Cerebellar nuclear complex (tissue), 1 donor: ENCODE measurements at places on chromosomes 5 and 9.

DNA sequence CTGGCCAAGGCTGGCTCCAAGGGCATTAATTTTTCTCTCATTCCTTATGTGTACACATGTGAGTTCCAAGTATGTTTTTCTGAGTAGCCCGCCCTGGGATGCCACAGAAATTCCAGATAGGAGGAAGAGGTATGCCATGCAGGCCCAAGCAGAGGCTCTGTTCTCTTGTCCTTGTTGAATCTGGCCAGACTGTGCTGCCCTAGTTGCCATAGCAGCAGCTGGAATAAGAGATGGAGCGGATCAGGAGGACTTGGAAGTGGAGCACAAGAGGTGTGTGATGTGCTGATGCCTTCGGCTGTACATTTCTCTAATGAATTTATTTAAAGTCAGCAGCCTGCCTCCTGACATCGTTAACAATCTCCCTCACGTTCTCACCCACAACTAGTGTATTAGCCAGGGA, 235.6 kb upstream of the RPS23 start:
- DNase-seq = no peak

GRCh38 chr9:134870746-134871662, 9.6 kb upstream of the FCN2 start:
- no peak for DNase-seq

DNA sequence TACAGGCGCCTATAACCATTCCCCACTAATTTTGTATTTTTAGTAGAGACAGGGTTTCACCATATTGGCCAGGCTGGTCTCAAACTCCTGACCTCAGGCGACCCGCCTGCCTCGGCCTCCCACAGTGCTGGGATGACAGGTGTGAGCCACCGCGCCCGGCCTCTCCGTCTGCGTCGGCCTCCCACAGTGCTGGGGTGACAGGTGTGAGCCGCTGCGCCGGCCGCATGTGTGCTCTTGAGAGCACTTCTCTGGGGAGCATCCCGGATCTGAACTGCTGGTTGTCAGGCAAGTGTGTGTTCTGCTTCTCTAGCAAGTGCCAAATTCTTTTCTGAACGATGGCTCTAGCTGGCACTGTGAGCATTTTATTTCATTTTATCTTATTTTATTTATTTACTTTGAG, 3.7 kb upstream of the ENTPD2 start:
- no peak for DNase-seq

DNA sequence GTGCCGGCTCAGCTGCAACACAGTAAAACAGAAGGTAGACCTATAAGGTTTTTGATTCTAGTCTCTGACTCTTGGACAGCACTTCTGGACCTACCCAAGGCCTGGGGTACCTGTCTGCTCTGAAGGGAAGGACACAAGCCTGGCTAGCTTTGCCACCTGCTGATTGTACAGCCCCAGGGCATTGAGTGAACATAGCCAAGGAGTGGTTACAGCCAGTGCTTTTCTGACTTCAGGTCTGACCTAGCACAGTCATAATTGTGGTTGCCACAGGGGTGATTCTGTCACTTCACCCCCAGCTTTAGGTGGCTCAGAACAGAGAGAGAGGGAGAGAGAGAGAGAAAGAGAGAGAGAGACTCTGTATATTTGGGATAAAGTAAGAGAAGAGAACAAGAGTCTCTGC, 118.4 kb downstream of the PLCXD3 start:
- no peak for DNase-seq

GRCh38 chr5:53302529-53302928, 177.9 kb upstream of the FST start:
- no peak for DNase-seq

DNA sequence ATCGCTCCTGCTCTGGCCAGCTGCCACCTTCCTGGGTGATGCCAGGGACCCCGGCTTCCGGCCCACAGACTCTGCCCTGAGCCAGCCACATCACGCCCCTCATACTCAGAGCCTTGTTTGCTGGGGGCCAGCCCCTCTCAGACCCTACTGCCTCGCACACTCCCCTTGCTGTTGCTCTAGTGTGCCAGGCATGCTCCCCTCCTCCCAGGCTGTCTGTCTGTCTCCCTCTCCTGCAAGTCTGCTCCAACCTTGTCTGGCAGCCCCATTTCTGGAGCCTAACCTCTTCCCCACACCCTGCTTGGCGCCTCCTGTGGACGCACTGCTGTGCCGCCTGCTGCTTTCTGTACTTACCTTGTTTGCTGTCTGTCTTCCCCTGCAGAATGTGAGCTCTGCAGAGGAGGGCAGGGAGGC, 184.7 kb downstream of the HSPA4 start:
- DNase-seq = no peak

GRCh38 chr9:122191584-122191983, 31.9 kb downstream of the MORN5 start:
- no peak for DNase-seq

- no peak for DNase-seq
Measured at GRCh38 chr5:18003312-18003711, 369.1 kb downstream of the TAF11L14 start.

DNA sequence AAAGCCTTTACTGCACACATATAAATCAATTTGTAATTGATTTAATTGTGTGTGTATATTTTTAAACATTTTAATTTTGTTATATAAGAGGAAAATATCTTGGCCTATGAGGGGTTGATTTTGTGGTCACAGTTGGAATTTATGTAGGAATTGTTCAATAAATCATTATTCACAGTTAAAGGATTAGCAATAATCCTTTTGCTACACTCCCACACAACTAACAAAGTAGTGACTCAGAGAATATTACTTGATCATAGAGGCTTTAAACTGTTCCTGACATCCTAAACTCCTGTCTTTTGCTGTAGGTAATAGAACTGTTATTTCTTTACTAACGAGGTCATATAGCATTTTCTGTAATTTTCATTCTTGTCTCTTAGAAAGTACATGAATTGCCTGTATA, 95.5 kb downstream of the ZCCHC7 start:
- no peak for DNase-seq

DNA sequence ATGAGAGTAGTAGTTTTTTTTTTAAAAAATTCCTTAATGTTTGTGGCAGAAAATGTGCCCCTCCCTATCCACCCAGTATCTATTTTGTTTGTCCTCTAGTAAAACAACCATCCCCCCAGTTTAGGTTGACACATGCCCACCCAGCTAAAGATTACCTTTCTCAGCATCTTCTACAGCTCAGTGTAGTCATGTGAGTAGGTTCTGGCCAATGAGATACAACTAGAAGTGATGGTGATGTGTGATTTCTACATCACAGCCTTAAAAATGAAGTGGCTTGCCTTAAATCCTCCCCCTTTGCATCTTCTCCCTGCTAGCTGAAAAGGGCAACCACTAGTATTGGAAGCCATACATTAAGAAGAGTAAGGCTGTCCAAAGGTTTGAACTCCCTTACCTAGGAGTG, 14.9 kb downstream of the CHD1 start:
- no peak for DNase-seq

DNA sequence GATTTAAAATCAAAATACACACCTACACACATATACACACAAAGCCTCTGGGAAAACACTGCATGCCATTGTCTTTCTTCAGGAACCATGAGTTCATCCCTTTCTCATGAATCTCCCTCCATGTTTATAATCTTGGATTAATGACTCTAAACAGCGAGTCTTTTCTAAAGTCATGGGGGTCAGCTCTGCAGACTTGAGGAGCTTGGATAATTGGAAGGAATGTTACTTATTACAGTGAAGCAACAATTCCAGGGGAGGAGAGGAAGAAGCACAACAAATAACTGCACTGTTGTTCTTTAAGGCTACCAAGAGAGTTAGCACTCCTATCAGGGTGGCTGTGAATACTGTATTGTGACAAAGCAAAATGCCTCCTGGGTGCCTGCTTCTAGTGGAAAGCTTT, 444.7 kb downstream of the ANXA1 start:
- no peak for DNase-seq

DNA sequence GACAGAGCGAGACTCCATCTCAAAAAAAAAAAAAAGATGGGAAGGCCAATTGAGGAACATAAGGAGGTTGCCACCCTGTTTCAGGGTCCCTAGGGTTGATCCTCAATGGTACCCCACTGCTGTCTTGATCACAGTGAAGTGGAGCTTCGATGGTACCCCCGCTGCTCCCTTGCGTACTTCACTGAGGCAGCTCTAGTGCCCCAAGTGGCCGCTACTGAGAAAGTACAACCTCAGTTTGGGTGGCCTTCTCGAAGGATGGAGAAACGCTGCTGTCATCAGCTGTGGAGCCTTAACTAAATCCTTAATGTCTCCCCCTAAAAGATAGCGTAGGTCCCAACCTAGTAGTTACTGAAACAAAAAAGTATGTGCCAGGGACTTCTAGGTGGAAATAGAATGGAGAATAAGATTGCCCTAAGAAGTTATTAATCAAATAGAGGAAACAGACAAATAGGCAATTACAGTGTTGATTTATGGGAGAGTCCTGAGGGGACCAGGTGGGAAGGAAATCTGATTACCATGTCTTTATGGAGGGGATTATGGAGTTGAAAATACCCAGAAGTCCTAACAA, 6.3 kb downstream of the TESK1 start:
- DNase-seq = peak; percentile 26

- DNase-seq = no peak
Measured at GRCh38 chr5:126234563-126235195, 188.5 kb upstream of the GRAMD2B start.

- no peak for DNase-seq
Measured at GRCh38 chr9:6785682-6786081, 27.9 kb downstream of the KDM4C start.

- DNase-seq = no peak
Measured at GRCh38 chr9:125521462-125522327, 185.3 kb downstream of the MAPKAP1 start.

- no peak for DNase-seq
Measured at GRCh38 chr5:34804913-34805312, 34.1 kb upstream of the TTC23L start.

DNA sequence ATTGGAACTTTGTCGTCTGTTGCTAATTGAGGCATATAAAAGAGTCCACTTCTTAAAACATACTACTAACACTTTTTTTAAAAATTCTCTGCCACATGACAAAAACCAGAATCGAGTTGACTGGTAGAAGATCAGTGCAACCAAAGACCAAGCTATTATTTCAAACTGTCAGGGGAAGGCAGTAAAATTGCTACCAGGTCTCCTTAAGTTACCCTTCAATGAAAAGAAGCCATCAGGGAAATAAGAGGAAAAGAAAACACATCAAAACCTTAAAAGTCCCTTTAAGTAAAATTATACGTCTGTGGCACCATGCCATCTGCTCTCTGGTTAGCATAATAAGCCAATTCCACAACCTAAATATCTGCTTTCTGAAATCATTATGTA, 9.6 kb downstream of the ZNF608 start:
- DNase-seq = no peak

- DNase-seq = no peak
Measured at GRCh38 chr9:134533850-134534588, 107.6 kb upstream of the COL5A1 start.

DNA sequence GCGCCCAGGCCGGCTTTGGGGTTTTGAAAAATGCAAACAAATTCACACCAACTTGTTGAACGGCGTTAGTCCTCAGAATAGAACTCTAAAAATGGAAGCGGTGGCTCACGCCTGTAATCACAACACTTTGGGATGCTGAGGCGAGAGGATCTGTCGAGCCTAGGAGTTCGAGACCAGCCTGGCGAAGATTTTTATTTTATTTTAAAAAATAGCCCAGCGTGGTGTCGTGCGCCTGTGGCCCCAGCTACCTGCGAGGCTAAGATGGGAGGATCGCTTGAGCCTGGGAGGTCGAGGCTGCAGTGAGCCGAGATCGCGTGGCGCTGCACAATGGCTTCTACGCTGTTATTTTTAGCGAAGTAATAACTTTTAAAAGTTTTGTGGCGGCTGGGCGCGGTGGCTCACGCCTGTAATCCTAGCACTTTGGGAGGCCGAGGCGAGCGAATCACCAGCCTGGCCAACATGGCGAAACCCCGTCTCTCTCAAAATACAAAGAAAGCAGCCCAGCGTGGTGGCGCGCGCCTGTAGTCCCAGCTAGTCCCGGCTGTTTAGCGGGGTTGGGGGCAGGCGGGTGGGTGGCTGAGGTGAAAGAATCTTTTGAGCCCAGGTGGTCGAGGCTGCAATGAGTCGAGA, 694 bp upstream of the PLIN2 start:
- DNase-seq = no peak

GRCh38 chr5:139481580-139482049, 943 bp downstream of the STING1 start:
- DNase-seq = no peak

DNA sequence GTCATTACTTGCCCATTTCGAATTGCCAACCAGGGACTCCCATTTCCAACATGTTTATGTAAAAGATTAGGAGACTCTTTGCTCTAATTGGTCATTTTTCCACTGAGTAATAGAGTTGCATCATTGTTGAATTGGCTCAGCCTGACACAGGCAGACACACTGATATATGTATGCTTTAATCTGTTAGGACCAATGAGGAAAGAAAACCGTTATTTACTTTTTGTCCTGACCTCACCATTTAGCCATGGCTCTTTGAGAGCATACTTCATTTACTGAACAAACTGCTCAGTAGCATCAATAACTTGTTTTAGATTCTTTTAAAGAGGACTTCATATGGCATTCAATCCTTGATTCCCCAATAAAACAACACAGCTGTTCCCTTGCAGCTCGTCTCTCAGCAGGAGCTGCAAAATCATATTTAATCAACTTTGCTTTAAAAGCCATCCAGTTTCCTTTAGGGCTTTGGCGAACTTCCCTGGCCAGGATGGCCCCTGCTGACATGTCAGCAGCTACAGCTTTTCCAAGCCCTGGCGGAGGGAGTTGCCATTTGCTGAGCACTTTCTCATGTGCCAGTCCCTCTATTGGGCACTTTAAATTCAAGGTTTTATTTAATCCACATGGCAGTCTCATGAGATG, 251.5 kb upstream of the TNC start:
- no peak for DNase-seq

- no peak for DNase-seq
Measured at GRCh38 chr9:110255463-110256379, 586 bp downstream of the TXN start.

DNA sequence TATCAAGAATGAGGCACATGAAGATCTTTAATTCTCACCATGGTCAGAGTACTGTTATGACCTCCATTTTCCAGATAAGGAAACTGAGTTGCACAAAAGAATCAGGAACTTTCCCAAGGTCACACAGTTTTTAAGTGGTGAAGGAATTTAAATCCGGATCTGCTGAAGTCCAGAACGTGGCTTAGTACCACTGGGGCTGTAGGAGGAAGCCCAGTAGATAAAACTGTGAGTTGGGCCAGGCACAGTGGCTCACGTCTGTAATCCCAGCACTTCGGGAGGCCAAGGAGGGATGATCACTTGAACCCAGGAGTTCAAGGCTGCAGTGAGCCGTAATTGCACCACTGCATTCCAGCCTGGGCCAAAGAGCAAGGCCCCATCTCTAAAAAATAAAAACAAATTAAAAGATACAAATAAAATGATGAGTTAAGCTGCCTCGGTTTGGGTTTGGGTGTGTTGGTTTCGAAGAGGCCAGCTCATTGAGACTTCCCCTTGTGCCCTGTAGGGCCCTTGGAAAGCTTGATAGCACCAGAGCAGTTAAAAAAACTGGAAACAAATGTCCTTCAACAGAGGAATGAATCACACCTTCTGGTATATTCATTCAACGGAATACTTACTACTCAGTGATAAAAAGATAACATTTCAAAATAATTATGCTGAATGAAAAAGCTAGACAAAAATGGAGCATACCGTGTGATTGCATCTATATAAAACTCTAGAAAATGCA, 20.1 kb downstream of the ATOX1 start:
- DNase-seq = no peak
